ENCODE measurements at places on chromosomes 11 and 22.

DNA sequence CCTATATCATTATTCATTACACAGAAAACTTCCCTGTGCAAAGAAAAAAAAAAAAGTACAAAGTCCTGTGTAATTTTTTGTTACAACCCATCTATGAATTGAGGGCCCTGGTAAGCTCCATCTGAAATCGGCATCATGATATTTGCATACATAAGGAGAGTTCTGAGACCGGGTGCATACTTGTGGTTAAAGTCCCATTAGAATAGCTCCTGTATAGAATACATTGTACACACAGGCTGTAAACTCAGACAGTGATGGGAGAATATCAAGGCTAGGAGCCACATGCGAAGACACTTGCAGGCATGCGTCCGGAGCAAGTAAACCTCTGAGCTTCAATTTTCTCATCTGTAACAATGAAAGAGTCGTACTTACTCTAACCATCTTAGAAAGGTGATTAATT is 353.2 kb downstream of the ETS1 start:
- no peak for DNase-seq

GRCh38 chr22:49156662-49157285 is 670.9 kb downstream of the BRD1 start:
- peak; percentile 35 for DNase-seq

DNA sequence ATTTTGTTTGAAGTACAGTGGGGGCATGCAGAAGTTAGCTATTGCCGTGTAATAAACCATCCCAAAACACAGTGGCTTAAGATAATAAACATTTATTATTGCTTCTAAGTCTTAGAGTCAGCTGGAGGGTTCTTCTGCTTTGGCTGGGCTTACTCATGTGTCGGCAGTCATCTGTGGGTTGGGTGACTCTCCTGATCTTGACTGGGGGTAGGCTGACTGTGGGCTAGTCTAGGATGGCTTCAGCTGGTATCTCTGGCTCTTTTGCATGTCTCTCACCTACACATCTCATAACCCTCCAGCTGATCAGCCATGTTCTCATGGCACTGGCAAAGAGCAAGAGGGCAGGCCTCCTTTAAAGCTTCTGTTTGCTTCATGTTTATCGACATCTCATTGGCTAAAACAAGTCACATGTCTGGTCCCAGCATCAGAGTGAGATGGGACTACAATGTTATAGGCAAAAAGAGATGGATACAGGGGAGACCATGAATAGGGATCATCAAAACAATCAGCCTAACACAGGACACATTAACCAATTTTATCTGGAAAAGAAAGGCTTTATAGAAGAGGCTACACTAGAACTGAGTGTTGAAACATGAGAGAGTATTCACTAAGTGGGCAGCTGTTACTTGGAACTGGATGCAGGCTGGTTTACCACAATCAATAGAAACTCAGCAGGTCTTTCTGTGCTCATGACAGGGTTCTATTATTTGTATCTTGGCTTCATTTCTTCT is 5.1 kb downstream of the LRRC51 start:
- DNase-seq = no peak

DNA sequence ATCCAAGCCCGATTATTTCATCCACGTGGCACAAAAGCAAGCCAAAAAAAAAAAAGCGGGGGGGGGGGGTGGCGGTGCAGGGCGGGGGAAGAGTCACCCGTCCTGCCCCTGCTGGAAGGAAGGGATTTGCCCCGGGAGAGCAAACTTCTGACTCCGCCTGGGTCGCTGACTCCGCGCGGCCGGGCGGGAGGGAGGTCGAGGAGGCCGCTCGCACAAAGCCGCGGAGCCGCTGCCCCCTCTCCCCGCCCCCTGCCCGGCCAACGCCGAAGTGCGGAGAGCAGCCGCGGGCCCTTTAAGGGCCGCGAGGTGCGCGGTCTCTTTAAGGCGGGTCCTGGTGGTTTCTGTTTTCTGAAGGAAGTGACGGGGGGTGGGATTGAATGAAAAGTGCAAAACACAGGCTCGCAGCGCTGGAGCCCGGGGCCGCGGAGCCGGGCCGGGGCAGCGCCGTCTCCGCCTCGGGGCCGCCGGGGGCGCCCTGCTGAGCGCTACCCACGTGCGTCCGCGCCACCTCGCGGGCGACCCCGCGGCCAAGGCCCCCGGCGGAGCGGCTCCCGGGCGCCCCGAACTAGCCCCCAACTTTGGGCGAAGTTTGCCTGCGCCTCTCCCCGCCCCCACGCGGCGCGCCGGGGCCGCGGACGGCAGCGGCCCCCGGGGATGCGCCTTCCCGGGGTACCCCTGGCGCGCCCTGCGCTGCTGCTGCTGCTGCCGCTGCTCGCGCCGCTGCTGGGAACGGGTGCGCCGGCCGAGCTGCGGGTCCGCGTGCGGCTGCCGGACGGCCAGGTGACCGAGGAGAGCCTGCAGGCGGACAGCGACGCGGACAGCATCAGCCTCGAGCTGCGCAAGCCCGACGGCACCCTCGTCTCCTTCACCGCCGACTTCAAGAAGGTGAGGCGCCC is at the start of gene OAF:
Gene OAF, plus strand, starts transcription at position 407 of the 896 bp plus-strand sequence. Its CDS starts 248 bp downstream, at position 655.
- DNase-seq = peak; percentile 61

DNA sequence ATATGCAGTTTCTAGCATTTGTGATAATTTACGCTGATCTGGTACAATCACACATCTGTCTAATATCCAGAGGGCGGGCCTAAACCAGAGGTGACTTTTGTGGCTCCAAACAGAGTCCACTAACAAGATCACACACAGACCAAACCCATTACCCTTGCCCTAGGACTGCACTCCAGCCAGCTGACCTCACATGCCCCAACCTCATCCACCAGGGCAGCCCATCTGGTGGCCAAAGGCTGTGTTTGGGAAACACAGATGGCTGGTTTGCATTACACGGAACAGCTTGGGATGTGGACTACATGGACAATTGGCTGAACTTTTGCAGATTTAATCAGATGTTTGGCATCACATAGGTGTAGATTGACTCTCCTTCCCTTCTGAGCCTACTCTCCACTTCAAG is 228.2 kb downstream of the GRIK4 start:
- peak; percentile 86 for DNase-seq

GRCh38 chr11:71249301-71249700 is 3.1 kb downstream of the SHANK2 start:
- DNase-seq = no peak

DNA sequence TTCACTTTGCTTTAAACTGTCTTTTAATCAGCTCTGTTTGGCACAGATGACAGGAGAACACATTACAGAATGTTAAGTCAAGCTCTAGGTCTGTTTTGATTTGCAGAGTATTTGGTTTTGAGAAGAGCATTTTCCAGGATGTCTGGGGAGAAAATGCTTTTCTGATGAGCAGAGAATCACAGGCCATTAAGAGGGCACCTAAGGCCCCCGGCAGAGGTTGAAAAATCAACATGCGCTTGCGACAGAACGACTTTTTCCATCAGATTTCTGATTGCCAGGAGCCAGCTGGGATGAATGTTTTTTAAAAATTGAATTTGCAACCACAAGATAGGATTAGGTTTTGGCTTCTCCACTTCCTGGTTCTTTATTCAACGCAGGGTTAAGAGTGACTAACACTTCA is 304.5 kb downstream of the JRKL start:
- DNase-seq = no peak

DNA sequence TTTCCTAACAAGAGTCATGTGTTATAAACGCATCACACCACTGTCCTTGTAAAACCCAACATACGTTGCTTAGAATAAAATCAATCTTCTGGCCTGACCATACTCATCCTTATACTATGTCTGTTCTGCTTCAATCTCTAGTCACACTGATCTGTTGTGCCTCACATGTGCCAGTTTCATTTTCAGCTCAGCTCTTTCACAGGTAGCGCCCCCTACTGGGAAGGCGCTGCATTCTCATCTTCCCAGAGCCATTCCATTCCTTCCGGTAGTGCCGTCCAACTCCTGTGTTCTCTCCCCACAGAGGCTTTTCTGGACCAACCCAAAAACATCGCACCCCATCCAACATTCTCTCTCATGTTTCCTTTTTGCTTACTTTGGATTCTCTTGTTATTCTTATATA is 22.2 kb downstream of the CASP5 start:
- DNase-seq = peak; percentile 12

DNA sequence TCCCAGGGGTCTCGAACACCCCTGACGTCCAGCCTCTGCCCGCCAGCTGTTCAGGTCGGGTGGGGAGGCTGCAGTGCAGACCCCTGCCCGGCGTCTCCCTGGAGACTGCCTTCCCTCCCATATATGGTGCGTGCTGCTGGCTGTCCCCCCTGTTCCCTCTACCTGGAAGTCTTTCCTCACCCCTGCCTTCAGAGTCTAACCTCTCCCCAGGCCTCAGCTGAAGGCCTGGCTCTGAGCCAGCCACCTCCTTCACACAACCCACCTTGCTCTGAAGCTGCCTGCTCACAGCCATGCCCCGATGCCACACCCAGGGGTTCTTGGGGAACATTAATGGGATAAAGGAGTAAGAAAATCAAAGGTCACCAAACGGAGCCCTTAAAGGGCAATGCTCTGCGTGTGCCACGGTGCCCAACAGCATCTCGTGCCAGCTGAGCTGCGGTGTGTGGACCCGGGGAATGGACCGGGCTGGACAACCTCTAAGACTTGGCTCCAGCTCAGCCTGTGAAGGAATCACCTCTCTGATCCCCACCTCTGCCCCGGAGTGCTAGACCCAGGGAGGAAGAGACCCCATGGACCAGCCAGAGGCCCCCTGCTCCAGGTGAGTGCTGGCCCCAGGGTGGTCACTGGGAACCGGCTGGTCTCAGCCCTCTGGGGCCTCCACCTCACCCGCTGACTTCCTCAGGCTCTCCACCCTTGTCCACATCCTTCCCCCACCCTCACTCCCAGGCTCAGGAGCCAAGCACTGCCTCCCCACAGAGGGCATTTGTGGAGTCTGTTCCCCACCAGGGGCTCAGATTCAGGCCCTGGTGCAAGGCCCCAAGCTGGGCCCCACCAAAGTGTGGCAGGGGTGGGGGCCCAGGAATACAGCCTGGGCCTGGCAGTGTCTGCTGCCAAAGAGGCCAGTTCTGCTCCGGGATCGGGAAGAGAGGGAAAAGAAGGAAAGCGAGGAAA is at the start of gene NLRP6:
Gene NLRP6, plus strand, starts transcription at position 407 of the 951 bp plus-strand sequence. Its CDS starts 163 bp downstream, at position 570.
- no peak for DNase-seq

All from WERI-Rb-1 (cell line).